ENCODE measurements at places on chromosomes 2 and 18.

GRCh38 chr2:197944416-197945096 is 140.2 kb downstream of the PLCL1 start:
- DNase-seq, result no peak

DNA sequence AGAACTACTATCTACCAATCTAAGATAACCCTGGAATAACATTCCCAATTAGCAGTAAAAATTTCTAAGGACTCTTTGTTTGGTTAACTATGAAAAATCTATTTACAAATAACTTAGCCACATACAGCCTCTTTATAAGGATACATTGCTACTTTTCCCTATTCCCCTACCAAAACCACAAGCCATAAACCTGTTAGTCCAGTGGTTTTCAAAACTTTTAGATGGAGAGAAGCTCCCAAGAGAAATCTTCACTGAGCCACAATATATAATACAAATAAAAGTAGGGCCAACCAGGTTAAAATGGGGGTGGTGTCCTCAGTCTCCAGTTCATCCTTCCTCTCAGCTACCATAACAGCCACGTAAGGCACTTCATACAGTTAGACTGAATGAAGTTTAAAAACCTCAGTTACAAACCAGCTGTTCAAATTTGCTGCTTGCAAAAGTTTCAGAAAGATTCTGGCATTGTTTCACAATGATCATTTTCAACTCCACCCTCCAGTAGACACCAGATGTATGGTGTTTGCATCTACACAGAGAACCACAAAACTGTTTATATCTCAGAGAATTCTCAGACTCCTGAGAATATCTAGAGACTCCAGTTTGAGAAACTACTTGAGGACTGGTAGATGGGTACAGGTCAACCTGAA is 26.0 kb downstream of the SOS1 start:
- no peak for DNase-seq

DNA sequence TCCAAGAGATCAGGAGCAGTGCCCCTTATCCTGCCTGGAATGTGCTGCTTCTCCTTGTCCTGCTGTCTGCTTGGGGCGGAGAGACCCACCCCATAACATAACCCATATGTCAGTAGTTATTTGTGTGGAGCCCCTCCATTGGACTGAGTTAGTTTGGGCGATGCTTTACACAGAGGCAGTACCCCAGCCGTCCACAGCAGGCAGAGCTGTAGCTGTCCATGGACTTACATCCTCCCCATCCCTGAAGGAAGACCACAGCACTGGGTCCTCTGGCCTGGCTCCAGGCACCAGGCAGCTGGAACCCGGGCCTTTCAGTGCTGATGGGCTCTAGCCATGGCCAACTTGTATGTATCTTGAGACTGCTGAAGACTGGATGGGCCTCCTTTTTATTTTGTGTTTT is 20.3 kb downstream of the GKN2 start:
- no peak for DNase-seq

DNA sequence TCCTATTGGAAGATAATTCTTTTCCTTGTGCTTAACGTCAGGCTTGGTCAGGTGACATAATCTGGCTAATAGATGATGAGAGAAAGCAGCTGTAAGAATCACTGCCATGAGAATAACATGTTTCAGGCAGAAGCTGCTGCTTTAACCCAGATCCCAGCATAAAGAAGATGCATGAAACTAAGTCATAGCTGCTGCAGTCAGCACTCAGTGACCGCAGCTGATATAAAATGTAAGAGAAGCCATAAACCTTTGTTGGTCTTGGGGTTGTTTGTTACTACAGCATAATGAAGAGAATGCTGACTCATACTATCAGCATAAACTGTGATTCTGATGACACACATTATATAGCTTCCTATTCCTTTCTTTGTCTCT is 274.3 kb upstream of the TRIB2 start:
- no peak for DNase-seq

DNA sequence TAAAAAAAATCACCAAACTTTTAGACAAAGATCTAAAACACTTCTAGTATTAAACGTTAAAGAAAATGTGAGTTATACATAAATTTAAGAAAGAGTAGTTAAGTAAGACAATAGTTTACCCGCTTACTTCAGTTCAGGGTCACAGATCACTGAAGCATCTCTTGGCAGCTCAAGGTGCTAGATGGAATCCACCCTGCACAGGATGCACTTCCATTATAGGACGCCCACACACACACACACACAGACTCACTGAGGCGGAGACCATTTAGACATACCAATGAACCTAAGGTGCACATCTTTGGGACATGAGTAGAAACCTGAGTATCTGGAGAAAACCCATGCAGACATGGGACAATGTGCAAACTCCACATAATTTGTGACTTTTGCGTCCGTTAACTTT is 630.6 kb upstream of the ZNF804A start:
- no peak for DNase-seq

DNA sequence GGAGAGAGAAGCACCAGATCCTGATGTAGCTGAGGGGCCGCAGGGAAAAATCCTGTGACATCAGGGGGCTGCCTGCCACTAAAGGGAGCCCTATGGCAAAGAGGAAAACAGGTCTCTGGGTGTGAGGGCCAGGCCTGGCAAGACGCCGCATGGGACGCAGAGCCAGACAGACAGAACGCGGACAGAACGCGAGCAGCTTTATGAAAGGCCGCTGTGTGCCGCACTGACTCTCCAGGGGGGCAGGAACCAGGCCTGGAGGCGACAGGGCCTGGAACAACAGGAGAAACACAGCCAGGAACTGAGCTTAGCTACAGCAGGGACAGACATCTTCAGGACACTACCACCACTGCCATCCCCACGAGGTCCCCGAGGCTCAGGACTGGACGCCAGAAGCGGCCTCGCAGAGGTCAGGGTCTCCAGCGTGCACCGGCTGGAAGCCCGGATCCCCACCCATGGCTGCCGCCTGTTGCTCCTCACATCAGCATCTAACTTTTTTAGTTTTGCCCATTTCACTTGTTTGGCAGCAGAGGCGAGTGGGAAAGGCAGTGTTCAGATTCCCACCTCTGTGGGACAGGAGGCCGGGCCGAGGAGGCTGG is 131.6 kb downstream of the VAPA start:
- DNase-seq, result no peak

DNA sequence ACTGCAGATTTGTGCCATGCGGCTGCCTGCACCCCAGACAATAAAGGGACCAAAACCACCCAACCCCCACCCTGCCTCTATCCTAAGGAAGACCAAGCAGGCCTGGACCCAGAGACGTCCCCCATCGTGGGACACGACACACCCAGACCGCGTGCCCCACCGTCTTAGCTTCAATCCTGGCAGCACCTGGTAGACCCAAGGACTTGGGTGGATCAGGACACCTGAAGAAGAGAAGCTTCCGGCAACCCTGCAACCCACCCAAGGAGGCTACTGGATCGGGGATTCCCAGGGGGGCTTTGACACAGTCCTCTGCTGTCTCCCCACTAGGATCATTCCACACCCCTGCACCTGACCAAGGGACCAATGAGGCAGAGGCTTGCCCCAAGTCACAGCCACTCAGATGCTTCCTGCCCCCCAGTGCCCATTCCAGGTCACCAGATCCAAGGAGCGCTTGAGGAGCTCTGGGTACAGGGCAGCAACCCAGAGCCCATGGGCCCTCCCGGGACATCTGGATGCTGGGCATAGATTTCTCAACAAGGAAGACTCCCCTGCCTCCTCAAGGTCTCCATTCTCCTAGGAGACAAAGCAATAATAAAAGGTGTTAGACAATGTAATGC is 3.6 kb downstream of the ALPI start:
- DNase-seq, result no peak

- no peak for DNase-seq
Measured at GRCh38 chr2:140085674-140086073, 1305.5 kb upstream of the NXPH2 start.

GRCh38 chr2:200156166-200156835 is 150.2 kb upstream of the SPATS2L start:
- DNase-seq, result peak; percentile 9

GRCh38 chr2:196263181-196263747 is 91.9 kb upstream of the STK17B start:
- no peak for DNase-seq

GRCh38 chr2:26503231-26503880 is 25.4 kb upstream of the OTOF start:
- peak; percentile 85 for DNase-seq

DNA sequence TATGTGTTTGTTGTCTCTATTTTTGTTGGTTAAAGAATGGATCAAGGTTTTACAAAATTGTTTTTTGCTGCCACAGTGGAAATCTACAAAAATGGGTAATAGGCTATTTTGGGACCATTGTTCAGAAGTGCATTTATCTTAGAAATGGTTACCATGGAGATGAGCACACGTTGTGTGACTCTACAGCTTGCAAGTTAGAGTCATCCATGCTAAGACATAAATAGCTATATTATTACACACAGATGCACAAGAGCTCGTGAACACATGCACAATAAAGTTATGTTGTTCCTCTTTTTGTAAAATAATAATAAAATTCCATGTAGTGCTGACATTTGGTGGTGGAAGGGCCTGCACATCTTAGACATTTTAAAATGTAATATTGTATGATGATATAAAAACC is 15.5 kb upstream of the DUSP19 start:
- DNase-seq, result peak; percentile 14

- no peak for DNase-seq
Measured at GRCh38 chr2:101306410-101306809, 2.1 kb downstream of the RNF149 start.

DNA sequence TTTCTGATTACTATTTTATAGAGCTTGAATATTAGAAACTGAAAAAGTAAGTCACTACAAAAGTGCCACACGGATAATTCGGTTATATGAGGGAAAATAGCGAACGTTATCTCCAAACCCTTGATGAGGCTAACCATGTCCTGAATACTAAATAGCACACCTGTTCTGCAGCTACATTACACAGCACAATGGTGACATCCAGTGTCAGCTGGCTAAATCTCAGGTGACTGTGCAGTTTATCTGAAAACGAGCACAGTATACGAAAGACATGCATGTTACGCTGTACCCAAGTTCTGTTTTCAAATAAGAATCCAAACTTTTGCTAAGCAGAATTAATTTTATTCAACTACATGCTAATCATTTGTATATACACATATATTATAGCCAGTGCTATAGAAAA is 9.0 kb downstream of the CCDC68 start:
- DNase-seq, result peak; percentile 28

- peak; percentile 27 for DNase-seq
Measured at GRCh38 chr18:75213611-75214331, 3.2 kb downstream of the TSHZ1 start.

DNA sequence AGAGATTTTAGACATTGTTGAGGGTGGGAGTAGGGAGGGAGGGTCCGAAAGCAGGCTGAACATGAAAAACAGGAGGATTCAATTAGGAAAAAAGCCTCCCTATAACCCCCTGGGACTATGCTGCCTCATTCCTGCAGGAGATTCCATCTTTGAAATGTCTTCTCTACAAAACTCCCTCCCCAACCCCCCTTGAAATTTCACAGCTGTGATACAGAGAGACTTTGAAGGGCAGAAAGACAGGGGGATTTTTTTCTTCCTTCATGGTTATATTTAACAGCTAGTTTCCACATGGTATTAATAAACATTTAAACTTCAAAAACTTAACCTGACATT is 57.6 kb downstream of the TRIB2 start:
- no peak for DNase-seq

DNA sequence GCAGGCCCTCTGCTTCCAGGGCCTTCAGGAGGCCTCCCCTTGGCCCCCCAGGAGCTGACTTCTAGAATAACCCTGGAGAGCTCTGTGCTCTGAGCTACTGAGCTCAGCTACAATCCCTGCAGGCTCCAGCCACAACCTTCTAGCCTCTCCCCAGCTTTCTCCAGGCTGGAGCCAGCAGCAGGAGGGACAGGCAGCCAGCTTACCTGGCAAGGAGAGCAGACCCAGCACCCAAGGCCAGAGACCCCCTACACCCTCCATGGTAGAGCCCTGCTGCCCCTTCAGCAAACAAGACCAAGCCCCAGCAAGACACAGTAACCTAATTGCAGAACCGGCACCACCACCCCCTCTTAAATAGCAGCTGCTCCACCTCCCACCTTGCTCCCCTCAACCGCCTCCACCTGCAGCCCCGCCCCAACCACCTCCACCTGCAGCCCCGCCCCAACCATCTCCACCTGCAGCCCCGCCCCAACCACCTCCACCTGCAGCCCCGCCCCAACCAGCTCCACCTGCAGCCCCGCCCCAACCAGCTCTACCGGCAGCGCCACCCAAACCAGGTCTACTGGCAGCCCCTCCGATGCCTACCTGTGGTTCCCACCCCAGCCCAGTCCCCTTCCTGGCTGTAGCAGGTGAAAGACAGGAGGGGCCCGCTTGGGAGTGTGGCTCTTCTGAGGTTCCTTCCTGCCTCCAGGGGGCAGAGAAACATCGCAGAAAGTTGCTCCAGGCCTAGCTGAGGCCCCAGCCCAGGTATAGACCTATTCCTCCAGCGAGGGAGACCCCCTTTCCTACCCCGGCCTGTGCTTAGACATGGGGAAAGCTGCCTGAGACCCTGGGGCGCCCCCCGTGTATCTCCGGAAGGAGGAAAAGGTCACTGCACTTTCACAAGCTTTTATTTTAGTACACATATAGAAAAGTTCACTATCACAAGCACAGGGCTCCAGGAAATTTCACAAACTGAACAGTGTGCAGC is at the start of gene ASTL:
TSS of gene ASTL (minus strand) at position 324 of the 967 bp plus-strand sequence. CDS start at position 258, 66 bp downstream.
- peak; percentile 47 for DNase-seq

DNA sequence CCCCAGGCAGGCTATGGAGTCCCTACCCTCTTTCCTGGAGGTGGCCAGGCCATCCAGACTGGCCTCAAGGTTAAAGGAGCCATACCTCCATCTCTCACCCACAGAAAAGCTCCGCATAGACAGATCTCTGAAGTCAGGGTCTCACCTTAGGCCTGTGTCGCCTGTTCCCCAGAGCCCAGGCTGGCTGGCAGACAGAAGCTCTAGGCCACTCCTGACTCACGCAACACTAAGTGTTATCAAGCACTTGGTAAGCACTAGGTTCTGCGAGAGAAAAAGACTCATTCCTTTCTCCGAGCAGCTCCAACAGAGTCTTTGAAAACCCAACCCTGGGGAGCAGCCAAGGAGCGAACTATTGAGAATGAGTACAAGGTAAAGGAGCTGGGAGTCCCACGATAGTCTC is 6.1 kb downstream of the SMAD7 start:
- DNase-seq, result no peak

DNA sequence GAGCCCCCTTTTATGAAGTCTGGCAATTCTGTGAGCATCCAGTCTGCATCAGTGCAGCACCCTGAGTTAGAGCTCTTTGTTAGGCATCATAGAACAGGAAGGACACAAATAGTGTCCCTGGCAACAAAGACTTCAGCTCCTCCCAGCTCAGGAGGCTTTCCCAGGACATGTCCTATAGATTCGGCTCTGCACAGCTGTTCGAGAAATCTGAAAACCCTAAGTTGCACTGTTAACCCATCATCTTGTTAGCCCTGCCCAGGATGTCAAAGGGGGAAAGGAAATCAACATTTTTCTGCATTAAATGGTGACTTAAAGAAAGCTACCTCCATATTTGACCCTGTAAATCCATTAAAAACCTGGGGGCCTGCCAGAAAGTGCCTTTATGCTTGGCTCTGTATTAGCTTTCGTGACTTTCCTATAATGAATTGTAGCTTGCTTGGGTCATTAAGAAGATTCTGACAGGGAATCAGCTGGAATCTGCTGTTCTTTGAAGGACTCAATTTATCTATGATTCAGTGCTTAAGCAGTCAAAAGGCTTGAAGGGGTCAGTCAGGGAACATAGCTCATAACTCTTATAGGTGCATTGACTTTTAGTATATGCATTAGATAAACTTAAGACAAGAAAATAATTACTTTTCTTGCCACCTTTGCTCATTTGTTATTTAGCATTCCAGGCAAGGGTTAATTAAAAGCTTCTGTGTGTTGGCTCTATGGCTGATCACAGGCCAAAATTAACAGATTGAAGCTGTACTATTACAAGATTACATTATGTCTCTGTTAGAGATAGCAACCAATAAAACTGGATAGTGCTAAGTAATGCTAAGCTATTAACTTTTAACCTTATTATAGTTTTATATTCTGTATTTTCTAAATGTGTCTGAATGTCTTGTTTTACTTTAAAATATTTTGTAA is 20.6 kb downstream of the ERMN start:
- DNase-seq, result no peak

Data from NCI-H774 (cell line).